Heart right ventricle (tissue), 16 donors: ENCODE measurements at places on chromosomes 5 and 9. TPM values are rescaled to one million over a fixed set of nuclear protein-coding genes. Genes with fewer than 3 reads are reported as not detected.

GRCh38 chr5:133533541-133533940 is 78.8 kb downstream of the FSTL4 start:
- no peak for DNase-seq

- DNase-seq, result no peak
Observed at GRCh38 chr9:77879437-77879943, 152.1 kb downstream of the GNAQ start.

- no peak for DNase-seq
Observed at GRCh38 chr9:126027566-126027965, 280.4 kb downstream of the PBX3 start.

DNA sequence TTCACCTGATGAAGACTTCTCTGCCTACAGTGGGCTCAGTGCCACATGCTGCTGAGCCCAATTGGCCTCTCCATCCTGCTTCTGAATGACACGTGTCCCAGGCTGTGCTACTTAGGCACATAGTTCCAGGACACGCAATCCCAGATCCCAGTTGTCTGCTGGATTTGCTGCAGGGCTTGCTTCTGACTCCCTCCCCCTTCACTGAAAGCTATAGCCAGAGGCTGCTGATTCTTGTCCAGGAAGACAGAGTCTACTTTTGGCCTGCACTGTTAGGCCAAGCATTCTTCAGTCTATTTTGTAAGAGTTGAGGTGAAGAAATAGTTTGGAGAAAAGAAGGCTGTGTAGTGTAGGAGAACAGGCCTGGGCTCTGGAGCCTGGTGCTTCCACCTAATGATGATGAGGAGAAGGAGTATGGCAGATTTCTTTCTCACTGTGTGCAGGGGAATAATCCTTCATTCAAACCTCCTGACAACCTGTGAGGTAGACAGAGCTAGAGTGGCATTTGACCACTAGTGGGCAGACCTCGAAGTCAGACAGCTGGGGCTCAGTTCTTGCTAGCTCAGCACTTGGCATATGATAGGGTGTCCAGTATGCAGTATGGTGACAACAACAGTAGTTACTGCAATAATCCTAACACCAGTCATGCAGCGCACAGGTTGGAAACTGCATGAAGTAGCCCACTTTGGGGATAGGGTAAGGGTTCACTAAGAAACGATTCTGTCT is 19.5 kb upstream of the ASPN start:
- no peak for DNase-seq

- no peak for DNase-seq
Observed at GRCh38 chr9:133375116-133375723, 640 bp downstream of the SURF4 start.

- no peak for DNase-seq
Observed at GRCh38 chr5:140043508-140043872, 391 bp upstream of the NRG2 start.

DNA sequence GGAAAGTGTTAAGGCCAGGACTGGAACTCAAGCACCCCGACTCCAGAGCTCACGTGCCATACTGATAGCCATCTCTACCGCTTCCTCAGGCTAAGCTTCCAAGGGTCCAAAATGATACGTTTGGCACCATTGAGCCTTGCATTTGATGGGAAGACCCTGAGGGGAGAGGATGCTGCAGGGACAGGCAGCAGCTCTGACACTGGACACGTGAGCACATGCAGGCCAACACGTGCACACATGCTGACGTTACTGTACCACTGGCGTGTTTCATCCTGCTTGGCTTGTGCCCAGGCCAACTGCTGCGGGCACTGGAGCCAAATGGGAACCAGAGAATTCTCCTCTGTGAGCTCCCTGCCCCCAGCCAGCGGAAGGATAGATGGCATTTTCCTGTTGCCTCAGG is 5.2 kb downstream of the FAT2 start:
- no peak for DNase-seq

GRCh38 chr5:11873587-11873986 is 30.7 kb downstream of the CTNND2 start:
- DNase-seq, result no peak

DNA sequence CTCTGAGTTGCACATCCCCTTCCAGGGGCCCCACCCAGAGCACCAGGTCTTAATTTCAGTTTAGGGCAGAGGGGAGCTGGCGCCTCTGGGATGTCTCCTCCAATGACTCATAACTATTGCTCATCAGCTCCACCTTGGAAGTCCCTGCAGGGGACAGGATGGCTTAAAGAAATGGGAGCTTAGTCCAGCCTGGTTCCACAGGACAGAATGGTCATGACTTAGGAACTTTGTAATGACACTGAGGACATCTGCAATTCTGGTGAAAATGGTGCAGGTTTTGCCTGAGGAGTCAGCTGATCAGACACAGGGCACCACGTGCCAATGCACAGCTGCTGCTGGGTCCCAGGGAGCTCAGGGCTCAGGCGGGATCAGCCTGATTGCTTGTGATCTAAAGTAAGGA is 16.4 kb upstream of the PPP1R26 start:
- no peak for DNase-seq

GRCh38 chr9:114264806-114265550 is 57.9 kb upstream of the ORM1 start:
- no peak for DNase-seq

DNA sequence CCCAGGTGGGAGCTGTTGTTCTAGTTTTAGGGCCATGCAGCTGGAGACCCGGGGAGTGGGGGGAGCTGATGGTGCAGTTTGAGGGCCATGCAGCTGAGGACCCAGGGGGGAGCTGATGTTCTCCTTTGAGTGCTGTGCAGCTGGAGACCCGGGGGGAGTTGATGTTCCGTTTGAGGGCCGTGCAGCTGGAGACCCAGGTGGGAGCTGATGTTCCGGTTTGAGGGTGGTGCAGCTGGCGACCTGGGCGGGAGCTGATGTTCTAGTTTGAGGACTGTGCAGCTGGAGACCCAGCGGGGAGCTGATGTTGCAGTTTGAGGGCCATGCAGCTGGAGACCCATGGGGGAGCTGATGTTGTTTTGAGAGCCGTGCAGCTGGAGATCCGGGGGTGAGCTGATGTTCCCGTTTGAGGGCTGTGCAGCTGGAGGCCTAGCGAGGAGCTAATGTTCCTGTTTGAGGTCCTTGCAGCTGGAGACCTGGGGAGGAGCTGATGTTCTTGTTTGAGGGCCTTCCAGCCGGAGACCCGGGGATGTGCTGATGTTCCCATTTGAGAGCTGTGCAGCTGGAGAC is 14.6 kb downstream of the PDCD6 start:
- no peak for DNase-seq

DNA sequence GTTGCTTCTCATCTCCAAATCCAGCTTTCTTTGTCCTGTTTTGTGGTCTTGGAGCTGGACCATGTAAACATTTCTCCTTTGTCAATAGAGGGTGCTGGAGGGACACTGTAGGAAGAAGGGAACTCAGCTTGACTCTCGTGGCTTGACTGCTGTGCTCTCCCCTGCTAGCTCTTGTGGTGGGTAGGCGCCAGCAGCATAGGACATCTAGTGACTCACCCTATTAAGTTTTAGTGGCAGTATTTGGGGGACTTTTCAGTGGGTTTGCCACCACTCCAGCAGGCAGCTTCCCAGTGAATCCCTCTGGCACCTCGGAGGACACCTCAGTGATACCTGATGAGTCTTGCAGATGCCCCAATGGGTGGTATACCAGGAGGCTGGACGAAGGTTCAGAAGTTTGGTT is 97.8 kb downstream of the TSSK1B start:
- peak; percentile 54 for DNase-seq

- peak; percentile 90 for DNase-seq
Observed at GRCh38 chr9:127185931-127186781, 63.7 kb upstream of the ANGPTL2 start.

DNA sequence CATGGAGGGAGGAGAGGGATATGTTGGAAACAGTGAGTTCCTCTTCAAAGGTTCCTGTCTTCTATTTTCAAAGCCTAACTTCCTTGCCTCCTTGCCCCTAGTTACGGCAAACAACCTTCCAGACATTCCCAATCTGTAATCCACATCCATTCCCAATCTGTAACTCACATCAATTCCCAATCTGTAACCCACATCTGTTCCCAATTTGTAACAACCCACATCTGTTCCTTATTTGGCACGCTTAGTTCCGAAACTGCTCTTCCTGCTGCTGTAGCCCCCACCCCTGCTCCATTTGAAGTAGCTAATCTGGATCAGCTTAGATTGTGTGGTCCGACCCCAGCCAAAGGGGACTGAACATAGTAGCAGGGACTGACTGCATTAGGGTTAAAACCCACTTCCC is 23.9 kb upstream of the IDNK start:
- DNase-seq, result no peak

DNA sequence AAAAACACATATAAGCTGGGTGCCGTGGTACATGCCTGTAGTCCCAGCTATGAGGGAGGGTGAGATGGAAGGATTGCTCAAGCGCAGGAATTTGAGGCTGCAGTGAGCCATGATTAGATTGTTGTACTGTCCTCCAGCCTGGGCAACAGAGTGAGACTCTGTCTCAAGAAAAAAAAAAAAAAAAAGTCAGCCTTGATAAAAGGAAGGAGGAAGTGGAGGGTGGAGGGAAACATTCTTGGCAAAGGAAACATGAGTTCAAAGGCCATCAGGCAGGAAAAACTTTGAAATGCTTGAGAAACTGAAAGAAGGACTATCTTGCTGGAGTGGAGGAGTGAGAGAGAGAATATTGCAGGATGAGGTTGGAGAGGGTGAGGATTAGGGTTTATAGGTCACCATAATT is 18.3 kb upstream of the ANKHD1 start:
- no peak for DNase-seq

- DNase-seq, result no peak
Observed at GRCh38 chr5:67050125-67050524, 146.5 kb downstream of the CD180 start.

DNA sequence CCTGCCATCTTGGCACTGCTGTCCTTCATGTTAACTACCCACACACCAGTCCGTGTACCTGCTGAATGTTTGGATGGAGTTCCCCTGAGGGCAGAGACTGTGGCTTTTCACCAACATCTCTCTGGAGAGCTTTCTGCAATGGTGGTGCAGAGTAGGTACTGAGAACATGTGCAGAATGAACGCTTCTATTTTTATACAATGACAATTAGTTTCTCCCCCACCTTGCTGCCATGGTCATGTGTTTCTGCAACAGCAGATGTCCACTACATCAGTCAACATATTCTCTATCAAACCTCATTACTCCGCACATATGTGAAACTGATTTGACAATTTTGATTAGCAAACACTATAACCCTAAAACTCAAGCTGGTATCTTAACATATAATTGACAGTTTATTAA is 14.5 kb downstream of the PTCH1 start:
- DNase-seq, result no peak

The TUT7 gene
- 16.2 TPM for total RNA-seq

The GM2A gene
- total RNA-seq, result 43.7 TPM

The CCDC180 gene
- total RNA-seq, result 1.4 TPM

The LYRM7 gene
- 23.9 TPM for total RNA-seq

The NME5 gene
- total RNA-seq, result 2.0 TPM

The PCDHGB4 gene
- 7.1 TPM for total RNA-seq

The SPTLC1 gene
- 24.4 TPM for total RNA-seq

The KIF12 gene
- not detected for total RNA-seq
